ENCODE measurements at places on chromosomes 7 and 10. TPM values are rescaled to one million over a fixed set of nuclear protein-coding genes. Genes with fewer than 3 reads are reported as not detected.

DNA sequence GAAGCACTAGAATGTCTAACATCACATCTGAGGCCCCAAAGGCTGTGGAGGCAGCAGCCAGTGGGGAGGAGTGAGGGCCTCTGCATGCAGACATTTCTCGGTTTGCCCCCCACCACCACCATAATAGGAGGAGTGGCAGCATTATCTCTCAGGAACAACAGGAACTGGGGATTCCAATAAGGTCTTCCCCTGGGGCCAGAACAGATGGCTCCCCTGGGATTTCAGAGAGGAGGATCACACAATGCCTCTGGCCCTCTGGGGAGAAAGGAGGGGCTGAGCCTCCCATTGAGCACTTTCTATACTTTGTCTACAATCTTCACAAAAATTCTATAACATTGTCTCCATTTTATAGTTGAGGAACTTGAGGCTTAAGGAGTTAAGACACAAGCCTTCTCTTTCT is 61.1 kb downstream of the GRID1 start:
- no peak overlapping the region for H3K27ac ChIP-seq
- DNase-seq: no peak
- peaks cover 1% of the 10 kb centered on the region for H3K27me3 ChIP-seq
- no peaks in the 10 kb centered on the region for H3K4me1 ChIP-seq
- no peaks in the 10 kb centered on the region for H3K36me3 ChIP-seq
- H3K4me3 ChIP-seq: no peak overlapping the region

- peaks cover 40% of the 10 kb centered on the region for H3K27me3 ChIP-seq
- no peak overlapping the region for H3K4me3 ChIP-seq
- no peak overlapping the region for H3K27ac ChIP-seq
- DNase-seq: no peak
- H3K36me3 ChIP-seq: no peaks in the 10 kb centered on the region
These were observed 2.0 kb downstream of the FLNC start for GRCh38 chr7:128831994-128832879.

DNA sequence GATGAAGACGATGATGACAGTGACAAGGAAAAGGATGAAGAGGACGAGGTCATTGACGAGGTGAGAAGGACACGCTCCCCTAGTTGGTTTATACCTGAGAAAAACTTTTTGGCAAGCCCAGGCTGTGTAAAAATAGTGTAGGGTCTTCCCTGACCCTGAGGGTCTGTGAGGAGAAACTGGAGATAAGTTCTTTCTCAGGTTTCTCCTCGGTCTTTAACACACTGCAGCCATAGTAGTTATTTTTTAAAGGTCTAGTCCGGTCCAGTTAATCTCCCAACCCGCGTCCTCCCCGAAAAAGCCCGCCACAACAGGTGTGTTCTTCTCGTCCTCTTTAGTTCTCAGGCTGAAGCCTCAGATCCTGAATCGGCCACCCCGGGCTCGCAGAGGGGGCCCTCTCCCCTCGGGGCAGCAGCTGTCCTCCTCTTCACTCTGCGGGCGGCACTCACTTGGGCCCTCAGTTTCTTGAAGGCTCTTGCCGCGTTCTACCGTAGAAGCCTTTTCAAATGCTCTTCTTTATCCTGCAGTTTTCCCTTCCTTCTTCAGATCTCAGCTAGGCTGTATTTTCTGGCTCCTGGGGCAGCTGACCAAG is 411 bp downstream of the BCCIP start:
- peak overlapping the region; percentile 84 for H3K27ac ChIP-seq
- H3K27me3 ChIP-seq: no peaks in the 10 kb centered on the region
- peaks cover 25% of the 10 kb centered on the region for H3K36me3 ChIP-seq
- no peak for DNase-seq
- H3K4me3 ChIP-seq: peak overlapping the region; percentile 84

DNA sequence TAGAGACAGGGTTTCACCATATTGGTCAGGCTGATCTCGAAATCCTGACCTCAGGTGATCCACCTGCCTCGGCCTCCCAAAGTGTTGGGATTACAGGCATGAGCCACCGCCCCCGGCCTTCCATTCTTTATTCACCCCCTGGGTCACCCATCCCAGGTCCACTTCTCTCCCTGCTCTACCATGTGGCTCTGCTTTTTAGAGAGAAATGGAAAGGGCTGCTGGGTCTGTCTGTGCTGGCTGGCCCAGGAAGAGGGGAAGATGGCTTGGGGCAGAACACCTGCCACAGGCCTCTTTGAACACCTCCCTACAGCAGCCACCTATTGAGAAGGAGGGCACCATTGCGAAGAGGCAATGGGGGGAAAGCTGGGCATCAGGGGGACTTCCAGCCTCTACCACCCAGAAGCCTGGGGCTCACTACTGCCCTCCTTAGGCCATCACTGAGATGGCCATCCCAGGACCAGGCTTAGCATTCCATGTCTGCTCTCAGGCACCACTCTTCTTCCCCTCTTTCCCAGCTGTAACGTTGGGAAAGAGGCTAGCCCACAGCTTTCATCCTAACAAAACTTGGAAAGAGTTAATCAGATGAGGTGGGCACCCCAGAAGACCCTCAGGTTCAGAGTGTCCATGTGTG is 256.3 kb downstream of the GRID1 start:
- no peaks in the 10 kb centered on the region for H3K27me3 ChIP-seq
- no peak for DNase-seq
- no peak overlapping the region for H3K4me3 ChIP-seq

DNA sequence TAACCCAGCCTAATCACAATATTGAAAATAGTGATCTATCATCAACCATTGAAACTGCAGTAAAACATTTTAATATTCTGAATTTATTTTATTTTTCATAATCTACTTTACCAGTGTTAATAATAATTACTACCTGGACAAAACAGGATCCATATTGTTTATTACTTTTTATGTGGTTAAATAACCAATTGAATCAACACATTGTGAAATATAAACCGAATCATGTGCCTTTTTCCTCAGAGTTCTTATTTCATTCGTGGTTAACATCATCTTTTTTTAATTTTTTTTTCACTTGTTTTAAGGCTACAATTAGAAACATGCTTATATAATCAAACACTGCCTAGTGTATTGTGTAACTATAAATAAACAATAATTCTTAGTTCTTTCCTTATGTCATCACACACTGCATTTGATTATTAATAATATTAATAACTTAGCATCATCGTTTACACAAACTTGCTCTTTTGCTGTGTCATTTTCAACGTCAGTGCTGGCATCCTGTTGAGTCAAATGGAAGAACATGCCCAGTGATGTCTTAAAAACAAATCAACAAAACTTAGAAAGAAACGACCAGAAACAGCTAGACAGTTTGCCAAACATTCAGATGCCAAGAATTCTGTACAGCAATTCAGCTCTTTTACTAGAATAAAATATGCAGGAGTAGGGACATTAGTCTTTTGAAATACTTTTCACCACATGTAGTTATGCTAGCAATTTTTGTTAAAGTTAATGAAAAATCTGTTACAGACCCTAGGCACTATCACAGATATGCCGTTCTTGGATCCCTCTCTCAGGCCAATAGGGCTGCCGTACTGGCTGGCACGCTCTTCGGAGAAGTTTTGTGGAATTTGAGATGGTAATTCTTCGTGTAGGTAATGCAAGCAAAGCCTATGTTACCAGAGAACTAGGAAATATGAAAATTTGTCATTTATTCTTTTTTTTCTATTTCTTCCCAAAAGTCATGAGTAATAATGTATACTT is 330.4 kb upstream of the SEMA3A start:
- H3K27me3 ChIP-seq: no peaks in the 10 kb centered on the region
- no peak overlapping the region for H3K4me3 ChIP-seq
- no peaks in the 10 kb centered on the region for H3K36me3 ChIP-seq
- H3K27ac ChIP-seq: no peak overlapping the region

The STARD3NL gene
- total RNA-seq: 14.4 TPM

The LRRC17 gene
- 0.22 TPM for total RNA-seq

Data from CD4-positive, alpha-beta T cell (primary cell).